ENCODE measurements at places on chromosomes 5 and 9.

DNA sequence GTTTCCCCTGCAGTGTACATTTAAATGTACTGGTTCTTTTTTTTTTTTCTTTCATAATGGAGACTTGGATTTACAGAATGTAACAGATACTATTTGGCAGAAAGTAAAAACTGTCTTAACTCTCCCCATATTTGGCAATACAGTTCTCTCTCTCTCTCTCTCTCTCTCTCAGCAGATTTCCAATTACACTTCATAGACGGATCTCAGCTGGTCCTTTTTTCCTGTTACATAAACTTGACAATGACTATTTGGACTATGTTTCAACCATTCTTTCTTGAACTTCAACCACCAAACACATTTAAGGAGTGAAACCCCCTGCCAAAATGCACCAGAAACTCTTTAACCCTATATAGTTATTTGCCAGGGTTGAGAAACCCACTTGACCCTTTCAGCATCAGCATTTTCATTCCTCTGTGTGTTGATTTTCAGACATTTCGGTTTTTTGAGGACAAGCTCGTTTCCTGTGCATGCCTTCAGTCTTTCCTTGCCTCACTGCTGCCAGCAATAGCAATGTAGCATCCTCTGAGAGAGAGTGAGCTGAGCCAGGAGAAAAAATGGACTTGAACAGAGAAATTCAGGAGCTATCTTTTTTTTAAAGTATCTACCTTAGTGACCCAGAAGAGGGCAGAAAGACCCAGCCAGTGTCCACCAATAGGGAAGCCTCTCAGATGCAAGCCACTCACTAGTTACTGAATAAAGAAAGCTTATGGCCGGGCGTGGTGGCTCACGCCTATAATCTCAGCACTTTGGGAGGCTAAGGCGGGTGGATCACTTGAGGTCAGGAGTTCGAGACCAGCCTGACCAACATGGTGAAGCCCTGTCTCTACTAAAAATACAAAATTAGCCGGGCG lies 26.0 kb upstream of the GNA14 start:
- peak; percentile 47 for ATAC-seq

GRCh38 chr5:30594331-30594730 lies 599.2 kb upstream of the CDH6 start:
- no peak for ATAC-seq

DNA sequence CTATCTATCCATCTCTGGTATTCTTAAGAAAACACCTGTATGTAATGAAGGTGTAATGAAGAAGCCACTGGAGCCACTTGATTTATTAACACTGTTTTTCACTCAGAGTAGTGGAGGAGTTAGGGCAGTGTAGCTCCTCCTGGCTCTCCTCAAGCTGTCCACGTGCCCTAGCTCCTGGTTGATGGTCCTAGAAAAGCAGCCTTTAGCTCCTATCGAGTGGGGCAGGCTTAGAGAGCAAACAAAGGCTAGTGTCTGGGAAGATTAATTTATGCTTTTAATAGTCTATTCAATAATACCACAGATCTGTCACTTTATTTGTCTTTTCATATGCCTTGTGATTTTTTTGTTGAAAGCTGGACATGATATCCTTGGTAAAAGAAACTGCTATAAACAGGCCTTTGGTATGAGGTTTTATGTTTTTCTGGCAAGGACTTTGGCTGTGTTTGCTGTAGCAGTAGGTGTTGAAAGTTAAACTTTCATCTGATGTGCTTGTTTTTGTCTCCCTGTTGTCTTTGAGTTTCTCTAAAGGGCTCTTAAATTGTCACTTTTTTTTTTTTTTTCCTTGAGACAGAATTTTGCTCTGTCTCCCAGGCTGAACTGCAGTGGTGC lies 141.1 kb downstream of the GCNT1 start:
- no peak for ATAC-seq

DNA sequence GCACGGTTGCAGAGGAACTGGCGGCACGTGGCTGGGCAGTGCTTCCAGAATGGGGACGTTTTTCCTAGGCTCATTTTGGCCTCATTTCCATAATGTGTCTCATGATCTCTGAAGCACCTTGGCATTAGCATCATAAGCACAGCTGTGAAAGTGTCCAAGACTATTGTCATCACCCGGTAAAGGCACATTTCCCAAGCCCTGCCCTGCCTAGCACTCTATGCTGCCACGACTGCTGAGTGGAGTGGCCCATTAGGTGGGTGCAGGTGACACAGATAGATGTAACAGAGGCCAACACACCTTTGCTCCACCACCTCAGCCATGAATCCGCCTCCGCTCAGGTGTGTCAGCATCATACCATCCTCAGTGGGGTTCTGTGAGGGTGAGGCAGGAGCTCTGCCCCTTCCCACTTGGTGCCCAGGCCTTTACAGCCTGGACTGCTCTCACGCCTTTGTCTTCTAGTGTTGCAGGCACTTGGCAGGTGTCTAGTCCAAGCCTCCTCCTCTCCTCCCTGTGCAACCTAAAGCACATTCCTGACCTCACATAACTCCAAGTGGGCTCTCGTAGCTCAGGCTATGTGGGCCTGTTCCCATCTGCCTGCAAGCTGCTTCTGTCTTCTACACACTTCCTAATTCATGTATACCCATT lies 213.0 kb downstream of the FSTL4 start:
- ATAC-seq: no peak

GRCh38 chr9:36855448-36856315 lies 178.4 kb downstream of the PAX5 start:
- no peak for ATAC-seq

DNA sequence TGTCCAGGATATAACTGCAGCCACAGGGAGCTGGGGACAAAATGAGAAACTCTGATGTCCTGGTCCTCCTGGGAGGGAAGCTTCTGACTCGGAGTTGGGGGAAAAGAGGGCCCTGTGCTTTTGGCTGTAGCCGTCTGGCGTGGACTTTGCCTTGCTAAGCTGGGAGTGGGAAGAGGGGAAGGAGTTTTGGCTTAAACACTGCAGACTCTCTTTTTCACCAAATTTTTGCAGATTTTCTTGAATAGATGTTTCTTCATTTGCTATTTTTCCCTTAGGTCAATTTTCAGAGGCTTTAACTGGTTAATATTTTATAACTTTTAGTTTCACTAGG lies 15.7 kb upstream of the MAT2B start:
- ATAC-seq: no peak

GRCh38 chr9:124855944-124856765 lies 2.9 kb downstream of the WDR38 start:
- no peak for ATAC-seq

- no peak for ATAC-seq
Observed at GRCh38 chr9:28301281-28301680, 728.0 kb upstream of the C9orf72 start.

- ATAC-seq: no peak
Observed at GRCh38 chr5:54243483-54244080, 66.8 kb downstream of the ARL15 start.

- no peak for ATAC-seq
Observed at GRCh38 chr9:20419533-20419932, 202.8 kb downstream of the MLLT3 start.

GRCh38 chr5:627840-628239 lies 15.7 kb downstream of the CEP72 start:
- ATAC-seq: no peak

- ATAC-seq: no peak
Observed at GRCh38 chr5:172077664-172078425, 71.4 kb upstream of the FBXW11 start.

GRCh38 chr9:122347348-122348287 lies 23.2 kb upstream of the PTGS1 start:
- ATAC-seq: peak; percentile 10

DNA sequence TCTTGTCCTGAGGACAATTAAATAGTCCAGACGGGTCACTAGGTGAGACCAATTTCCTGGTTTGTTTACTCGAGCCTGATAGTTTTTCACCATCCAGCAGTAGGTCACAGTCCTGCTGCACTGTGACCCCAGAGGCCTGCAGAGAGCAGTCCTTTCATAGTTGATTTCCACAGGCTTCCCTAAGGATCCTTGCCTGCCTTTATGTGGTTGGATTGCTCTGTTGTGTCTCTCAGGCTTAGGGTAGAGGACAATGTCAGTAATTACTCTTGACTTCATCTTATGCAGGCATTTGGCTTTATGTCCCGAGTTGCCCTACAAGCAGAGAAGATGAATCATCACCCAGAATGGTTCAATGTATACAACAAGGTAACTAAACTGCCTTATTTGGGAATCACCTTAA lies 9.0 kb upstream of the CATSPER3 start:
- ATAC-seq: no peak

DNA sequence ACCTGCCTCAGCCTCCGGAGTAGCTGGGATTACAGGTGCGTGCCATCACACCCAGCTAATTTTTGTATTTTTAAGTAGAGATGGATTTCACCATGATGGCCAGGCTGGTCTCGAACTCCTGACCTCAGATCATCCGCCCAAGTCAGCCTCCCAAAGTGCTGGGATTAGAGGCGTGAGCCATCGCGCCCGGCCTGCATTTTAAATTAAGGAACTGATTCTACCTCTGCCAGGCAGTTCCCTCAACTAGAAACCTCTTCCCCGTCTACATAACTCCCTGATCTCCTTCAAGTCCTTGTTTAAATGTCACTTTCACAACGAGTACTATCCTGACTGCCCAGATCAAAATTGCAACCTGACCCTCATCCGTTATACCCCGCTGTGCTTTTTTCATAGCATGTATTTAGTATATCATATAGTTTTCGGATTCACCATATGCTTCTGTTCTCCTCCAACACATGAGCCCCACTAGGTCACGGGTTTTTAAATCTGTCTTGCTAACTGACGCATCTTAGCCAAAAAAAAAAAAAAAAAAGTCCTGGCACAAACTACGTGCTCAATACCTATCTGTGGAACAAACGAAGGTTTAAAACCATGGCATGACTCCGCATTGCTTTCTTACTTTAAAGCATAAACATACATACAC lies 858 bp upstream of the SOWAHA start:
- no peak for ATAC-seq

DNA sequence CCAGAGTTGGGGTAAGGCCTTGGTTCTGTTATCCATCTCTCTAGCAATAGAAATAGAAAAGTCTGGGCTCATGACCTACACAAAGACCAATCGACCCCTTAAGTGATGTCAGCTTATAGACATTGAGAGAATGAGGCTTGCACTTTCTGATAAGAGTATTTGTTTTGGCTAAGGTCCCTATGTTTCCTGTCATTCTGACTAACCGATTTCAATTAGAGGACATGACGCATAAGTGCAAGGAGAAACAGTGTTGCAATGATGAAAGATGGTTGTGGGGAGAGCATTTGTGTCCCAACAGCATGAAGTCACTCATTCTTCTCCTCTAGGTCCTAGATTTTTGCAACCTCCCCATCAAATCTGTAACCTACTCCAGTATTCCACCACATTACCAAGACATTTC lies 255.1 kb downstream of the MAT2B start:
- no peak for ATAC-seq

DNA sequence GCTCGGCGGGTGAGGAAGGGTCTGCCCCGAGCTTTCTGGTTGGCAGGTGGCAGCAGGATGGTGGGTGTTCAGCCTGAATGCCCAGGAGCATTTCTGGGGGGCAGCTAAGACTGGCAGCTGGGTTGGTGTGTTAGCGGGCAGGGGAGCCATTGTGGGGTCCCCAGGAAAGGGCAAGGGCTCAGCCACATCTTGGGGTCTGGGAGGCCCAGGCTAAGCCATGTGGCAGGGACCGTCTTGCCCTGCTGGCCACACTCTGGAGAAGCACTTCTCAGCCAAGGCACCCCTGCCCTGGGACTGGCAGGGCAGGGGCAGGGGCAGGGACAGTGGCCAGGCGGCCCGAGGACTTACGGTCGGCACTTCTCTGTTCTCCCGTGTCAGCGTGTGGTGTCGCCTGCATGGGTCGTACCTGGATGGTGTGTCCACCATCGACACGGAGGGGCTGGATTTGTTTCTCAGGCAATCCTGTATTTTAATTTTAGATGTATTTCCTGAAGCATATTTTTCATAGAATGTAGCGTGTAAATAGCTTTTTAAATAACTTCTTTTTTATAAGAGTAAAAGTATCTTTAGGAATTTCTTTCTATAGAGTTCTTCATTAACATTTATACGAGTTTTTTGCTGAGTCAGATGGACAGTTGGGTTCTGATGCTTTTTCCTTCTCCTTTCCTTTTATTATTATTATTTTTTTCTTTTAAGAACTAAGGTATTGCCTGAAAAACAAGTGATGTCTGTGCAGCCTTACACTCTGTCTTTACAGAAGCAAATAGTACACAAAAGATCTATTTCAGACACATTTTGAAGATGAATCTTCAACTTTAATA lies 102.0 kb downstream of the PHF2 start:
- no peak for ATAC-seq

GRCh38 chr5:32147959-32148358 lies 26.2 kb downstream of the GOLPH3 start:
- ATAC-seq: no peak

DNA sequence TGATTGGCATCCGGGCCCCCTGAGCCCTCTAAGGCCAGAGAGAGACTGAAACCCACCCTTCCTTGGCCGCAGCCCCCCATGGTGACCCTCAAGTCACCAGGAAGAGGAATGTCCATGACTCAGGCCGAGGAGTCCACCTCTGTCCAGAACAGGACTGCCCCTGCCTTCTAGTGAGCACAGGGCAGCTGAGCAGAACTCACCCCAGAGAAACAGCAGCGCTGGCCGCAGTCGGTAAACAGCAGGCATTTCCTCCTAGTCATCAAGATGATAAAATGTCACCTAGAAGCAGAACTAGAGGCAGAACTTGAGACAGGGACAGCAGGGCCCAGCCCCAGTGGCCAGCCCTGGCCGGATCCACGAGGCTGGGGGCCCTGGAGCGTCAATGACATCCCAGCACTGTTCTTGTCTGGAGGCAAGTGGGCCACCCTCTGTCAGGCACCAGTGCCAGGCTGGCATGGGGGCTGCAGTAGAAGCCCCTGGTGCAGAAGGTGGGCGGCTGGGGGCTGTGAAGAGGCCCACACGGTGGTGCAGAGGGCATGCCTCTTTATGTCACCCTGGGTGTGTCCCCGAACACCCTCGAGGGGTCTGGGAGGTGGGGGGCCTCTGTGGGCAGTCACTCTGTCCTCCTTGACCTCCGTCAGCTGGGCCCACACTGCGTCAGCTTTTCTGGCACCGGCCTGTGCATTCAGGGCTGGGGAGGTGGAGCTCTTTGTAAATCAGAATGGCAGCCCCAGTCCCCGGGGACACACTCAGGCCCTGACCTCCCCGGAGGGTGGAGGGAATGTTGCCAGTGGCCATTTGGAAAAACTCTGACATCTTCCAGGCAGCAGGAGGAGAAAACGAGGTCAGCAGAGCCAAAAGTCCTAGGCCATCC lies 83.0 kb downstream of the NTNG2 start:
- ATAC-seq: no peak

- ATAC-seq: no peak
Observed at GRCh38 chr5:179166171-179166885, 106.2 kb downstream of the ZNF354C start.

GRCh38 chr5:128857076-128857677 lies 108.1 kb upstream of the SLC27A6 start:
- ATAC-seq: no peak

- no peak for ATAC-seq
Observed at GRCh38 chr9:72883875-72884274, 69.0 kb downstream of the ALDH1A1 start.

- peak; percentile 72 for ATAC-seq
Observed at GRCh38 chr9:129910628-129911567, 75.6 kb downstream of the USP20 start.

- ATAC-seq: peak; percentile 34
Observed at GRCh38 chr5:97534166-97534565, 351.1 kb upstream of the RIOK2 start.
